Endothelial cell of umbilical vein (primary cell): ENCODE measurements at places on chromosomes 2 and 18. TPM values are rescaled to one million over a fixed set of nuclear protein-coding genes. Genes with fewer than 3 reads are reported as not detected.

GRCh38 chr2:188975497-188976102 is 1.4 kb downstream of the COL3A1 start:
- no peaks in the 10 kb centered on the region for H3K36me3 ChIP-seq
- peaks cover 23% of the 10 kb centered on the region for H3K4me1 ChIP-seq
- H3K27ac ChIP-seq, result no peak overlapping the region
- H3K27me3 ChIP-seq, result no peaks in the 10 kb centered on the region

DNA sequence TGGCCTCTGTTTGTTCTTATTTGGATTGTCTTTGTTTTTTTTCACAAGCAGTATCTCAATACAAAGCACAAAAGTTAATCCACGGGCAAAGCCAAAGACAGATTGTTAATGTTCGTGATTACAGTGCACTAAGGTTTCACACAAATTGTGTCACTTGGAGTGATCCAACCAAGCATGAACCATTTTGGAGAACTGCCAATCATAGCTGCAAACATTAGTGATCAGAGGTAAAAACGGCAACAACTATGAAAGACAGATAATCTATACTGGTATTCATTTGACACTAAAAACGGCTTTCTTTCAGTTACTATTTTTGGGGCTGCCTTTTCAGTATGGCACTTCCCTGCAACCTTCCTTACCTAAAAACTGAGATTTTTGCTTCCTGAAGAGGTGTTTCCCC is 213.1 kb upstream of the GULP1 start:
- H3K27ac ChIP-seq, result no peak overlapping the region
- no peaks in the 10 kb centered on the region for H3K27me3 ChIP-seq
- DNase-seq, result no peak
- H3K4me1 ChIP-seq, result no peaks in the 10 kb centered on the region
- H3K4me3 ChIP-seq, result no peak overlapping the region

GRCh38 chr2:113962692-113963480 is 73.0 kb downstream of the ACTR3 start:
- H3K36me3 ChIP-seq, result peaks cover 1% of the 10 kb centered on the region
- peaks cover 15% of the 10 kb centered on the region for H3K4me1 ChIP-seq
- no peaks in the 10 kb centered on the region for H3K27me3 ChIP-seq
- H3K27ac ChIP-seq, result no peak overlapping the region
- no peak for DNase-seq
- H3K4me3 ChIP-seq, result no peak overlapping the region

DNA sequence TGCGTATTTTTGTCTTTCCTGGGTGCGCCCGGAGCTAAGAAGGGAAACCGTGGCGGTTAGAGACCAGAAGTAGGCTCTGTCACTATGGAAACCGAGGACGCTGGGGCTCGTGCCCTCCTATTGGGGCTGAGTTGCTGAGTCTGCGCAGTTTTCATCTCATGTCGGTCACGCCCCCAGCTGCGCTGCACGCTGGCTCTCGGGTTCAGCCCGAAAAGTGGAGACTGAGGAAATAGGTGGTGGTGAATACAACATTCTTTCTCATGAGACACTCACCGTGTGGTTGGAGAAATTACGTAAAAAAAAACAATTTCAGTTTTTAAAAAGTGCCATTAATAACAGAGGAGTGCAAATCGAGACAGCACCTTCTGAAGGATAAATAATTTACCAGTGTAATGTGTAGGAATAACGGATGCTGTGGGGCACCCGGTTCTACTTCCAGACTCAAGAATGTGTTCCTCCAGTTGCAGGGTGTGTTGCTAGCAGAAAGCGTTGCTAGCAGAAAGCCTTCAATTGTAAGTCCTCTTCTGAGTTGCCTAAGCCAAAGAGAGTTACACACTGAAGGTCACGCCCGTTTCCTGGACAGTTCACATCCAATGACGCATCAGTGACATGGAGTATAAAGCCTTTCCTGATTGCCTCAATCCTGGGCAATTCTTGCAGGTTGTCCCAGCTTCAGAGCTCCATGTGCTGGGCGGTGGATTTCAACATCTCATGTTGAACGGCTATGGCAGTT is 20.4 kb upstream of the CXXC1 start:
- no peaks in the 10 kb centered on the region for H3K36me3 ChIP-seq
- DNase-seq, result peak; percentile 82
- peaks cover 17% of the 10 kb centered on the region for H3K27me3 ChIP-seq
- H3K27ac ChIP-seq, result no peak overlapping the region

The SULT1C2 gene
- not detected in 2 replicates for total RNA-seq

GRCh38 chr2:171747371-171747770 is 60.1 kb downstream of the DYNC1I2 start:
- H3K4me3 ChIP-seq, result no peak overlapping the region
- no peaks in the 10 kb centered on the region for H3K27me3 ChIP-seq
- H3K27ac ChIP-seq, result no peak overlapping the region
- H3K36me3 ChIP-seq, result peaks cover 38% of the 10 kb centered on the region
- no peaks in the 10 kb centered on the region for H3K4me1 ChIP-seq
- DNase-seq, result no peak

GRCh38 chr2:128573531-128573930 is 254.9 kb upstream of the HS6ST1 start:
- no peak overlapping the region for H3K4me3 ChIP-seq
- no peaks in the 10 kb centered on the region for H3K36me3 ChIP-seq
- no peak for DNase-seq
- H3K27ac ChIP-seq, result no peak overlapping the region

DNA sequence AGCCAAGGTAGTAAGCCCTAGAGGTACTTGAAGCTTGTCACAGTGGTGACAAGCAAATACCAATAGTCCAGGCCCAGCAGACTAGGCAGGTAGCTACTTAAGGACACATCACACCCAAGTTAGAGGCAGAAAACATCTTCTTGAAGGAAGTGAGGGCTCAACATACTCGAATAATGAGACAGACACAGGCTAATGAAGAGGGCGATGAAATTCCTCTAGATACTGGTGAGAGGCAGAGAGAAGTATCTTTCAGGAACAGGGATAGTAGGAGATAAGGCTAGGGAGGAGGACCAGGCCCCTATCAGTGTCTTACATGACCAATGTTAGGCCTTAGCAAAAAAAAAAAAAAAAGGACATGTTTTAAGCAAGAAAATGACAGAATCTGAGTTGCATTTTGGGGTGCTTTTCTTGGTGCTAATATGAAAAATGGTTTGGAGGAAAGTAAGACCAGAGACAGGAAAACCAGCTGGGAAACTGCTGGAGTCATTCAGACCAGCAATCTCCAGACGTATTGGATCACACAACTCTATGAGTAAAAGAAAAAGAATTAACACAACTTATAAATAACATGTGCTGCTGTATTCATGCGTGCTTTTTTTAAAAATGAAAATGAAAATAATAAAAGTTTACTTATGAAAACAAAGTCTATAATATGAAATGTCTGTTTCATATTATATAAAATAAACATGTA is 37.7 kb downstream of the COBLL1 start:
- H3K27me3 ChIP-seq, result no peaks in the 10 kb centered on the region
- no peak overlapping the region for H3K4me3 ChIP-seq
- no peak overlapping the region for H3K27ac ChIP-seq
- no peaks in the 10 kb centered on the region for H3K4me1 ChIP-seq
- no peaks in the 10 kb centered on the region for H3K36me3 ChIP-seq

The MALL gene
- 104 and 114 TPM in 2 replicates for total RNA-seq

DNA sequence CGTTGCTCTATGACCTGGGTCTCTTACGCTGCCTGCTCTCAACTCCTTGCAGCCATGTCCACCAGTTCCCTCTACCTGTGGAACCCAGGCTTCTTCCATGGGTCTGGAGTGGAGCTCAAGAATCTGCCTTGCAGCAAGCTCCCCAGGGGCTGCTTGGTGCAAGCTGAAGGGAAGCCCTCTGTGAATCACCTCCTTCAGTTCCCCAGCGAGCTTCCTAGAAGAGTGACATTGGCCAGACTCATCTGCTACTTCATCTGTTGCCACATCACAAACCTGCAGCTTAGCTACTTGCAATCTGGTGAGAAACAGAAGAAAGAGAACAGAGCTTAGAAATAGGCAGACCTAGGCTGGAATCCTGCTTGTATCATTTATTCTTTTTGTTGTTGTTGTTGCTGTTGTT is 9.8 kb upstream of the EFR3B start:
- no peak overlapping the region for H3K4me3 ChIP-seq
- DNase-seq, result no peak
- no peak overlapping the region for H3K27ac ChIP-seq
- no peaks in the 10 kb centered on the region for H3K36me3 ChIP-seq

The SPHKAP gene
- total RNA-seq, result not detected in 2 replicates

The HRH4 gene
- total RNA-seq, result not detected in 2 replicates

The RPRD1A gene
- 47.4 and 50.7 TPM in 2 replicates for total RNA-seq

GRCh38 chr2:28273751-28274150 is 118.9 kb upstream of the FOSL2 start:
- no peaks in the 10 kb centered on the region for H3K36me3 ChIP-seq
- H3K4me3 ChIP-seq, result no peak overlapping the region
- no peak overlapping the region for H3K27ac ChIP-seq
- no peaks in the 10 kb centered on the region for H3K27me3 ChIP-seq
- DNase-seq, result no peak

- H3K36me3 ChIP-seq, result no peaks in the 10 kb centered on the region
- no peak overlapping the region for H3K27ac ChIP-seq
- no peak overlapping the region for H3K4me3 ChIP-seq
- DNase-seq, result no peak
Observed at GRCh38 chr2:207151048-207151447, 14.7 kb downstream of the KLF7 start.

DNA sequence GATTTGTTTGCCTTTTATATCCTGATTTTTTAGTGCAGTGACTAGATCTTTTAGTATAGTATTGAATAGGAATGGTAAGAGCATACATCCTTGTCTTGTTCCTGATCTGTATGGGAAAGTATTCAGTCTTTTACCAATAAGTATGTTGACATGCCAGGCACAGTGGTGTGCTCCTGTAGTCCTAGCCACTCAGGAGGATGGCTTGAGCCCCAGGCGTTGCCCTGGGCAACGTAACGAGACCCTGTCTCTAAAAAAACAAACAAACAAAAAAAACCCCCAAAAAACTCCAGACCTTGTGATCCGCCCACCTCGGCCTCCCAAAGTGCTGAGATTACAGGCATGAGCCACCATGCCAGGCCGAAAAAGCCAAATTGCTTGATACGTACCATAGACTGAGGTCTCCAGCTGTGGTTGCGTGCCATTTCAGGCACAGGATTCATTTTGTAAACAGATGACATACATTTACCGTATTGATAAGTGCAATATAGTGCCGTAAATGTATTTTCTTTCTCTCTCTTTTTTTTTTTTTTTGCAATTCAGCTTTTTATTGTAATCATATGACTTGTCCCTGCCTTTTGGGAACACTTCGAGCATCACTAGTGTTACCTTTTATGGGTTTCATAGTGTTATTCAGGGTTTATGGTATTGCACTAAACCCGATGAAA is 18.5 kb downstream of the BIRC6 start:
- H3K4me3 ChIP-seq, result no peak overlapping the region
- H3K4me1 ChIP-seq, result peaks cover 2% of the 10 kb centered on the region
- H3K27me3 ChIP-seq, result no peaks in the 10 kb centered on the region
- no peaks in the 10 kb centered on the region for H3K36me3 ChIP-seq
- no peak for DNase-seq

- peak; percentile 36 for DNase-seq
- H3K4me3 ChIP-seq, result no peak overlapping the region
- no peak overlapping the region for H3K27ac ChIP-seq
- H3K27me3 ChIP-seq, result peaks cover 2% of the 10 kb centered on the region
Observed at GRCh38 chr18:58635891-58636290, 7.0 kb upstream of the ALPK2 start.

DNA sequence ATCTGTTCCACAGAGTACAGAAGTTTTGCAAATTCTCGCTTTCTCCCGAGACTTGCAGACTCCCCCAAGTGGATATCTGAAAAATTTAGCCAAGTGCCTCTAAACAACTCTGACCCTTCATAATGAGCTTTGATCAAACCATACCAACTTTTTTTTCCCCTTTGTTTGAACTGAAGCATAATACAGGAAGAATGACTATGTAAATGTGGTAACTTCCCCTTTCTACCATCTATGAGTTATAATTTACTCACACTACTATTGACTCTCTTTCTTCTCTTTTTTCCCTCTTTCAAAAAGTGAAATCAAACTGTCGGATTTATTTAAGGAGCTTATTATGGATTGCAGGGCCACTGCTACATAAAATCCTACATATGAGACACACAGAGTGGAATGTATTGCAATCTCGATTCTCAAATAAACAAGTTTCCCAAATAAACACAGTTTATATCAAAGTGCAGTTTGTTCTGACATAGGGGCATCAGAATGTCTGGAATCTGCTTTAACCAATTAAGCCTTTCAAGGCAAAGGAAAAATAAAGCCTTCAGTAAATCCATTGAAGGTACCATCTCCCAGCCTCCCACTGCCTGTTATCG is 1.4 kb upstream of the ZNF804A start:
- peak overlapping the region; percentile 44 for H3K27ac ChIP-seq
- no peaks in the 10 kb centered on the region for H3K36me3 ChIP-seq
- peak; percentile 54 for DNase-seq
- H3K4me1 ChIP-seq, result peaks cover 12% of the 10 kb centered on the region
- peak overlapping the region; percentile 73 for H3K4me3 ChIP-seq

DNA sequence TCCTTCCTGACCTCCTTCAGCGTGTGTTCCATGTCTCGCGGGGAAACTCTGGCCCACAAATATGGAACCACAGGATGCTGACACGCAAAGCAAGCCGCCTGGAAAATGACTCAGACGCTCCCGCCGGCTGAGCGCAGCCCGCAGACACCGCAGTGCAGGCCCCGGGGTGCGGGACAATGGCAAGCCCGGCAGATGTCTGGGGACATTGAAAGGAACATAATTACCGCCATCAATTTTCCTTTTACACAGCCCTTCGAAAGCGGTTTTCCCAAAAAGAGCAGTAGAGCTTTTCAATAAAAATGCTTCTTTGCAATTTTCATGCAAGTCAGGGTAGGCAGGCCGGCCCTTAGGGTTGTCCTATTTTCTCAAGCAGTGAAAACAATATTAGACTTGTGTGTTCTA is 159.2 kb upstream of the SH3BP4 start:
- H3K27me3 ChIP-seq, result peaks cover 9% of the 10 kb centered on the region
- H3K36me3 ChIP-seq, result no peaks in the 10 kb centered on the region
- H3K27ac ChIP-seq, result no peak overlapping the region

DNA sequence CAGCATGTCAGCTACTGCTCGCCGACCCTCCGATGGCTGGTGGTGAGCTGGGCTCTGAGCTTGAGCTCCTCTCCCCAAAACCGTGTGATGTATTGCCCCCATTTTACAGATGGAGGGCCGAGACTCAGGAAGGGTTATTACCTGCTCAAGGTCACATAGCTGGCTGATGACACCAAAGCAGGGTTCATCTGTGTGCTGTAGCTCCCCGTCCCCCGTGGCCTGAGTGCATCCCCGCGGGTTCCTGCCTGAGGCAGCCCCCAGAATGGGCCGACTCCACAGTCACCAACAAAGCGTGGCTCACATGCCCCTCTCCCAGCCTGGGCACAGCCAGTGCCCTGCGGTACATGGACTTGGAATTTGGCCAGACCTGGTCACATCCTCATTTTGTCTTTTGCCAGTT is 198.6 kb downstream of the TFCP2L1 start:
- no peaks in the 10 kb centered on the region for H3K36me3 ChIP-seq
- no peak overlapping the region for H3K4me3 ChIP-seq
- H3K27me3 ChIP-seq, result peaks cover 3% of the 10 kb centered on the region
- no peak overlapping the region for H3K27ac ChIP-seq
- DNase-seq, result no peak
